ENCODE measurements at places on chromosomes 6 and 20.

DNA sequence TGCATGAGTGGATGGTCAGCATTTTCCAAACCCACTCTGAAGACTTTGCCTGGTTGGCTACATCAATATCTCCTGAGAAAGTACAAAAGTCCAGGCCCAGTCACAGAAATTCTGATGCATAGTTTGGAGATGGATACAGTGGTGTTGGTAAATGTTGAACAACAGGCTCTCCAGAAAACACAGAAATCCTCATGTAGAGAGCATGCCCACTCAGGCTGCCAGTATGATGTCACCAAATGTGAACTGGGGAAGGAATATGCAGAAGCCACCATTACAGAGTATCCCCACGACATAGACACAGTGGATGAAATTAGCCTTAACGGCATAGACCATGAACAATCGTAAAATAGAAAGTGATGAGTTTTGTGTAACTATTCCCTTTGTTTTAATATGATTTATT is 97.1 kb upstream of the NXT1 start:
- DNase-seq = no peak

DNA sequence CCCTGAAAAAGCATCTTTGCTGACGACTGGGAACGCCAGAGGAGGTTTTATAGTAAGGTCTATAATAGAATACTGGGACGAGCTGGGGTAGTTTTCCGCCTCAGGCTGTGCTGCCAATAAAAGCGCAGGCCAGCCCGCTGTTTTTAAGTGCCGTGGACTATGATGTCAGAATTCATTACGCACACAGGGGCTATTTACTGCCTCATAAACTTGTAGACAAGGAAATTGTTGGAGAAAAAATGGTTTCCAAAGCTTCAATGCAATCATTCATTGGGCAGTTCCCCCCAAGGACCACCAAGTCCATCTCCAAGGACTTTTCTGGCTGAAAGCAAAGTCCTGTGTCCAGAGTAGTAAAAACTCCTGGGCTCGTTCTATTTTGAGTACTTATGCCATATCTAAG is 20.4 kb upstream of the FOXF2 start:
- no peak for DNase-seq

DNA sequence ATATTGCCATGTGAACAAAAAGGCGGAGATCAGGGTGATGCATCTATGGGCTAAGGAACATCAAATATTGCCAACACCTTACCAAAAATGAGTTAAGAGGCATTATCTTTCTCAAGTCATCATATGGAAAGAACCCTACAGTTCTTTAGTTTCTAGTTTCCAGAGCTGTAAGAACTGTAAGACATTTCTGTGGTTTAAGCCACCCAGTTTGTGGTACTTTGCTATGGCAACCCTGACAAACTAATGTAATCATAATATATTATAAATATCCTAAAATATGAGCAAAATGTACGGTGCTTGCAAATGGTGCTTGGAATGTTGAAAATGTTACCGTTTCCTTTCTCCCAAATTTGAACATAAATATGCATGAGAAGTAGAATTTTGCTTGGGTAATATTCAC is 349.6 kb downstream of the PHF3 start:
- no peak for DNase-seq

GRCh38 chr6:135282395-135282794 is 101.3 kb downstream of the MYB start:
- DNase-seq = no peak

GRCh38 chr6:72741083-72741482 is 119.2 kb downstream of the KCNQ5 start:
- DNase-seq = no peak

DNA sequence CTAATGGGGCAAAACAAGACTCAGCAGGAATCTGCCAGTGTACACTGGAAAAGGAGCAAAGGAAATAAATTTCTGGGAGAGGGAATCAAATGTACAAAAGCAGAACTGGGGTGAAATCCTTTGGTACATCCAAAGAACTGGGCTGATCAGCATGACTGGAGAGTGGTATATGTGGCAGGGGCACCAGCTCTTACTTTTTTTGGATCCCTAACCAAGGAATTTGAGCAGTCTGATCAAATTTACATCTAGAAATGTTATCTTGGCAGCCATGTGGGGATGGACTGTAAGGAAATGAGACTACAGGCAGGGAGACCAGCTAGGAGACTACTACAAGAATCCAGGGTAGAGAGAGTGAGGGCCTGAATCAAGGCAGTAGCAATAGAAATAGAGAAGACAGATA is 1.2 kb upstream of the ZSCAN31 start:
- DNase-seq = no peak

Measured in activated T-helper 9 cell treated with anti-CD3 and anti-CD28 coated beads, Interleukin-2, amount 50 U/mL, for 16 hours (primary cell).